ENCODE measurements at places on chromosomes 6 and 20. TPM values are rescaled to one million over a fixed set of nuclear protein-coding genes. Genes with fewer than 3 reads are reported as not detected.

Gene RAET1E
- total RNA-seq = not detected

Gene MROH8
- total RNA-seq = 0.39 TPM

Gene CLVS2
- not detected for total RNA-seq

Gene SLC35F1
- under 0.01 TPM for total RNA-seq

Gene CGA
- not detected for total RNA-seq

Gene ETV7
- total RNA-seq = 0.48 TPM

Gene WFDC5
- not detected for total RNA-seq

Gene C6orf52
- total RNA-seq = 3.9 TPM

Gene PNLDC1
- not detected for total RNA-seq

Gene RBPJL
- not detected for total RNA-seq

Gene WFDC8
- total RNA-seq = not detected

Gene ADA
- total RNA-seq = 5.7 TPM

Gene HAO1
- total RNA-seq = not detected

Gene MYLK2
- total RNA-seq = 0.72 TPM

Gene PRDM1
- 4.3 TPM for total RNA-seq

Gene GPSM3
- 17.7 TPM for total RNA-seq

Gene HCRTR2
- total RNA-seq = not detected

Gene PRSS16
- total RNA-seq = 0.39 TPM

Gene ECT2L
- total RNA-seq = not detected

Gene BTNL2
- total RNA-seq = not detected
